ENCODE measurements at places on chromosomes 3 and 15.

DNA sequence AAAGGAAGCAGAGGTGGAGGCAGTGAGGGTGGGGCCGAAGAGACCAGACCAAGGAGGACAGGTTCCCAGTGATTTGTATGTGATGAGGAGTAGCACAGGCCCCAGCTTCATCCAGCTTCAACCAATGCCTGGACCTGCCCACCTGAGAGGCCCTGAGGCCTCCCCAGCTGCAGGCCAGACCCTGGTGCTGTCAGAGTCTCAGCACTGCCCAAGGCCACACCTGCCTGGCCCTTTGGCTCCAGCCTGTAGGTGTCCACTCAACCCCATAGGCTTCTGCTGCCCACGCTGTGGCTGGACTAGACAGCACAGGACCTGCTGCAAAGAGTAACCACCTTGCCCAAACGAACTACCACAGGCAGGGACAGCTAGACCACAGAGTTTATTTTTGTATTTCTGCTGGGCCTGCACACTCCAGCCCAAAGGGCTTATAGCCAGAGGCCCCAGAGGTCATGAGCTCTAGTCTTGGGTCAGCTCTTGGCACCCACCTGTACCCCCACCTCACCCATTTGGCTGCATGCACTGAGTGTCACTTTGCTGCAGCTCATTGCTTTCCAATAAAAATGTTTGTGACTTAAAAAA, 81.9 kb upstream of the CDV3 start:
- no peak for DNase-seq

GRCh38 chr3:10839167-10839566, 23.1 kb downstream of the SLC6A11 start:
- DNase-seq: no peak

GRCh38 chr15:92429378-92430068, 35.8 kb downstream of the ST8SIA2 start:
- no peak for DNase-seq

DNA sequence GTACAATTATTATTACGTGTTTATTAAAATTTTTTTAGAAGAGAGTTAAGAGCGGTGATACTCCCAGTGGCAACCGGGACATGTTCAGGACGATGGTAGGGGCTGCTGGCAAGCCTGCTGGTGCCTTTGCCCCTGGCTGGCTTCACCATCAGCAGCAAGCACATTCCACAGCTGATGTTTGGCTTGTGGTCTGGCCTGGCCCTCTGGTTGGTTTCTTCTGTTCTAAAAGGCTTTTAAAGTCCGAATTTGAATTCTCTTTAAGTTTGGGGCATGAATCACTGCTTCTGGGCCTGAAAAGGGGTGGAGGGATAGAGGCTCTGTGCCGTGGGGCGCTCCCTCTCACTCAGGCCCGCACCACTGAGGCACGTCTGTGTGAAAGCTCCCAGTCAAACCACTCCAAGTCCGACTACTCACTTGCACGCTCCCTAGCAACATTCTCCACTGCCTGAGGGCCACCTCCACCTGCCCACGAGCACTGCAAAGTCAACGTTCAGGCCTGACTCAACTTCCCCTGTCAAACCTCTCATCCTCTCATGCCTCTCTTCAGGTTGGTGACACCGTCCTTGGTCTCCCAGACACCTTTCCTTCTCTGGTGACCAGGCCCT, 10.1 kb downstream of the ITGA11 start:
- no peak for DNase-seq

- DNase-seq: no peak
Observed at GRCh38 chr3:98445949-98446406, 17.0 kb upstream of the OR5K1 start.

GRCh38 chr3:23654571-23654970, 151.2 kb upstream of the UBE2E1 start:
- no peak for DNase-seq

GRCh38 chr15:41836713-41837454, 1.8 kb upstream of the PLA2G4B start:
- DNase-seq: no peak

DNA sequence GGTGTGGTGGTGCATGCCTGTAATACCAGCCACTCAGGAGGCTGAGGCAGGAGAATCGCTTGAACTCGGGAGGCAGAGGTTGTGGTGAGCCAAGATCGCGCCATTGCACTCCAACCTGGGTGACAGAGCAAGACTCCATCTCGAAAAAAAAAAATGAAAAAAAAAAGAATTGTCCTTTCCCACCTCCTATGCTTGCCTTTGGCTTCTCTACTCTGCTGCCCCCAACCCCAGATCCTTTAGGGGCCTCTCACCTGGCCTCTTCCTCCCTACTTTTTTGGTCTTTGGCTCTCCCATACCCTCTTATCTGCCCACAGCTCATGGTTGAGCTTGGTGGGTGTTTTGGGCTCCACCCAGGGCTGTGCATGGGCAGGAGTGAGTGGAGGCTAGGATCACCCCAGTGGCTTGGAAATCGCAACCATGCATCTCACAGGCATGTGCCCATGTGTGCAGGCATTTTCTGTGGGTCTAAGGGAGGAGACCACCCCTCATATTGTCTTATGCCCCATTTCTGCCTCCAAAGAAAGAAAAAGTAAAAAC, 2.1 kb upstream of the SHISA5 start:
- DNase-seq: no peak

DNA sequence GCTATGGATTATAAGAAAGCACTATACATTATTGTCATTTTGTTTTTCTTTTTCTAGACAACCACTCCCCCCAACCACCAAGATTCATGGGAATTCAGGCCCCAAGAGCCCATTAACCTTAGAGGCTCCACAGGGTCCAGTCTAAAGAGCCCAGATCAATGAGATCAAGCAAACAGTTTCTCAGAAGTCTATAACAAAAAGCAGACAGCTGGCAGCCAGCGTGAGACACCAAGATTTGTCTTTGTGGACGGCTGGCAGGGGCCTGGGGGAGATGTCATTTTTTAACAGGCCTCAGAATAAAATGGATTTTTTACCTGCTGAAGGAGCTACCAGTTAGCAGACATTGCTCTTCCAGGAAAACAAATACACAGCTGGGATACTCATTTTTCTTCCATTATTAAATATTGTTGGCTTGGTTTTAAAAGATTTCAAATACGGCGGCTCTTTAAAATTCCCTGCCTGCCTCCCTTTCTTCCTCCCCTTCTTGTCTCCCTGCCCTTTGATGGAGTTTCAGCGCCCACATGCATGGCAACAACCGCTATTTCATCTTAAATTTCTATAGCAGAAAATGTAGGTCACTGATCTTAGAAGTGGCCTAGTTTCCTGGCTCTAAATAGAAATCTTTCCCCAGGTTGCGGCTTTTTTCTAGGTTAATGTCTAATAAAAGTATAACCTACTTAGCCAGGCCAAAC, 130.6 kb downstream of the FAM174B start:
- DNase-seq: no peak

- DNase-seq: no peak
Observed at GRCh38 chr3:168239287-168239686, 143.6 kb upstream of the GOLIM4 start.

DNA sequence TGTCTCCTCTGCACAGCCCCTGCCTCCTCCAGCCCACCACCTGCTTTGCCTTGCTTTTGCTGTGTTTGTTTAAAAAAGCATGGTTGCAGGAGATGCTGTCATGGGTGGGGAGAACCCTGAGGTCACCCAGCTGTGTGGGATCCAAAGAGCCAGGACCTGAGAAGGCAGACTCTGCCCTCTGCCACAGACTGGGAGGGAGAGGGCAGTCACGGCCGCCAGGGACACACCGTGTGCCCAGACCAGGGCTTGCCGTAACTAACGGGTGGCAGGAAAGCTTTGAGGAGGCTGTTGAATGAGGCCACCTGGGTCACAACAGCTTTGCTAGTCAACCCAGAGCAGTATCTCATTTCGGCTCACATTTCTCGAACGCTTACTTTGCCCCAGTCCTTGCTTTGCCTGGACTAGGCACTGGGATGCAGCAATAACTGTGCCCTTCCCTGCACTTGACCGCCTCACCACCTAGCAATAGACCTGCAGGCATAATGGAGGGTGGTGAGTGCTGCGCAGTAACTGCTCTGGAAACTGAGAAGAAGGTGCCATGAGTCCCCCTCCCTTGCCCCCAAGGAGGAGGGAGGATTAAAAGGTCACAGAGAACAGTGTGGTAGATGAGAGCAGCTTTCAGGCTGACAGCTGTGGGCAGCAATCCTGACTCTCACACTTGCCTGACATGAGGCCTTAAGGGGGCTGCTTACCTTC, 55.0 kb upstream of the CTDSPL start:
- DNase-seq: no peak

- no peak for DNase-seq
Observed at GRCh38 chr15:50676799-50677483, 9.7 kb downstream of the TRPM7 start.

DNA sequence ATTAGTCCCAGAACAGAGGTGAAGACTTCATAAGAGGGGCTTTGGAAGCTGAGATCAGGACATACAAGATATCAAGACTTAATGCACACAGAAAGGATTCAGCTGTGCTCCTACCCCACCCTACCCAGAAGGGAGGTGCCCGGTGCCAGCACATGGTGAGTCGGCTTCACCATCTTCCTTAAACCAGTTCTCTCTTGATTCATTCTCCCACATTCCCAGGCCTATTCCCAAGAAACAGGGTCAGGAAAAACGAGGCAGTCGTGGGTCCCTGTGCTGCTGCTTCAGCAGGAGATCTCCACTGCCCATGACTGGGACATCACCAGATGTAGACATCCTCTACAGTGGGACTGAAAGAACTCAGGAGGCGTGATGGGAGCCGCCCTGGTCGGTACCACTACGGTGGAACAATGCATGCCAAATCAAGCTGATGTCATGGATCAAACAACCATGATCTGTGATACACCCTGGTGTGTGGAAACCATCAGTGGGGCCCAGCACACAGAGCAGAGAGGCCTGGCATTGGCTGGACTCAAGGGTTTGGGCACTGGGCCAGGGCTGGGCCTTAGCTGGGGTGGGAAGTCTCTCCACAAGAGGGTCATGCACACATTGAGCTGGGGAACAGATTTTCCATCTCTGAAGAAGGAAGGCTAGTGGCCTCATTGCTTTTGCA, 41.9 kb downstream of the CCDC12 start:
- DNase-seq: no peak

GRCh38 chr3:33681667-33682066, 36.4 kb downstream of the CLASP2 start:
- DNase-seq: no peak

- no peak for DNase-seq
Observed at GRCh38 chr3:148551767-148552260, 145.9 kb upstream of the AGTR1 start.

- no peak for DNase-seq
Observed at GRCh38 chr3:105423397-105423796, 56.7 kb downstream of the ALCAM start.

GRCh38 chr3:37520907-37521341, 340.8 kb upstream of the CTDSPL start:
- no peak for DNase-seq

DNA sequence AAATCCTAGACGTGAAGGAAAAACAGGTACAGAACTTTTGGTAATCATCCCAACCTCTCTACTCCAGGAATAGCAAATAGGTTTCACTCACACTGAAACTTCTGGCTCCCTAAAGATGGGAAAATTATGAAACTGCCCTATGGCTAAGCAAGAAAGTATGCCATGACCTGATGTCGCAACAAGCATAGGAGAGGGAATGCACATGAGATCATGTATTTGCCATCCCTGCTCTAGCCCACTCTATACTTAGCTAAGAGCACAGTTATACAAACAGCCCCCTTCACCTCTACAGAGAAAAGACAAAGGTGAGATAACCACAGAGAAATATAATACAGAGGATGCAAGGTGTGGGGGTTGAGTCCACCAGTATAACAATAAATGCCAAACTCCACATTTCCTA, 102.7 kb downstream of the TBC1D5 start:
- no peak for DNase-seq

DNA sequence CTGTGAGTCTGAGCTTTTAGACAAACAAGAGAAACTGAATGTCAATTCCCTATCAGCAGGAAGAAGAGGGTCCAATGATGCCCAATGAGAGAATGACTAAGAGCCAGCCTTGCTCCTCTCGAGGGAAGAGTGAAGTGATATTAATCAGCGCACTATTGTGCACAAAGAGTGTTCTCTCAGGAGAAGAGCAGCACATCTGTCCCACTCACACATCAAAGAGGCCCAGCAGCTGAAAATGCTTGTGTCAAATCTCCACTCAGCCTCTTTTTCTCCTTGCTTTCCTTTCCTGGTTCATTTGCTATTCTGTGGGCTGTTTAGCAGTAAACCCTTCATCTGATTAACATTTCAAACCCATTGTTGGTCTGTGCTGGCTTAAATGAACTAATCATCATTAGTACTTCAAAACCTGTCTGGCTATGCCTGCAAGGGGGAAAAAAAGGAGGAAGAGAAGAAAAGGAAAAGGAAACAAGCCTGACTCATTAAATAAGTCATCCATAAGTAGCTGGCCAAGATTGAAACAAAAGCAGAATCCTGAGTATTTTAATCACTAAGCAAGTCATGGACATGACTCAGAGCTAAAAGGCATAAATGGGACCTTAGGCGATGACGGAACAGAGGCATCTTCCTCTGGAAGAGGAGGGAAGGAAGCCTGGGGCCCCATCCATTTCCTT, 912.7 kb downstream of the TUSC7 start:
- no peak for DNase-seq

- peak; percentile 8 for DNase-seq
Observed at GRCh38 chr15:79004336-79004735, 59.5 kb upstream of the CTSH start.

GRCh38 chr15:74170875-74171578, 2.5 kb upstream of the ISLR start:
- DNase-seq: no peak
